ENCODE measurements at places on chromosomes 12 and 14.

GRCh38 chr12:51636986-51637385, 46.0 kb downstream of the SCN8A start:
- no peak for DNase-seq

- no peak for DNase-seq
Measured at GRCh38 chr12:124623344-124624035, 56.1 kb upstream of the NCOR2 start.

DNA sequence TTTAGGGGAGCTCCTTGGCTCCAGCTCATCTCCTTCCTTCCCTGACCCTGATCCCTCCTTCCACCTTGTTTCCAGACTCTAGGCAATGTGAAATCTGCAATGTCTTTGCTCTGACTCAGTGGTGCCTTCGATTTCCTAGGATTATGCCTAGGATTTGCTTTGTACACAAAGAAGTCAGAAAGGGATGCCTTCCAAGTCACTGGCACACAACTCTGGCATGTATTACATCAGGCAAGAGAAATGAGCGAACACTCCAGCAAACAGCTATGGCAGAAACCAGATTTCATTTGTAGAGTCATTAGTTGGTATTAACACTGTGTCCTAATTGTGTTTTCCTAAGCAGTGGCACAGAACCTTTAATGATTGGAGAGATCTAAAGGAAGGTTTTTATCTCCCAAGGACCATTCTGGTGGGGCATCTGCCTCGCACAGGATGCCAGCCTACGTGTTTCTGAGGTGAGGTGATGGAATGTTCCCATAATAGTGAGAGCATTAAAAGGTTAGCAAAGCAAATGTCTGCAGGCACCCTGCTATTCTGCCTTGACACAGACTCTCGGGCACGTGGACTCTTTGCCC, 84.9 kb downstream of the WSCD2 start:
- no peak for DNase-seq

DNA sequence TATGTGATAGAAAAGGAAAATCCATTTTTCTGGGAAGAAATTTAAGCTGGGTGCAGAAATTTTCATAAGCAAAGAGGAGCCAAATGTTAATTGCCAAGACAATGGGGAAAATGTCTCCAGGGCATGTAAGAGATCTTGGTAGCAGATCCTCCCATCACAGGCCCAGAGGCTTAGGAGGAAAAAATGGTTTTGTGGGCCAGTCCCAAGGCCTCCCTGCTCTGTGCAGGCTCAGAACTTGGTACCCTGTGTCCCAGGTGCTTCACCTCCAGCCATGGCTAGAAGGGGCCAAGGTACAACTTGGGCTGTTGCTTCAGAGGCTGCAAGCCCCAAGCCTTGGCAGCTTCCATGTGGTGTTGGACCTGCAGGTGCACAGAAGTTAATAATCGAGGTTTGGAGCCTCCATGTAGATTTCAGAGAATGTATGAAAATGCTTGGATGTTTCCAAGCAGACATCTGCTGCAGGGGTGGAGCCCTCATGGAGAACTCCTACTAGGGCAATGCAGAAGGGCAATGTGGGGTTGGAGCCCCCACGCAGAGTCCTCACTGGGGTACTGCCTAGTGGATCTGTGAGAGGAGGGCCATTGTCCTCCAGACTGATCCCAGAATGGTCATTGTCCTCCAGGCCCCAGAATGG, 77.7 kb upstream of the ATP2B1 start:
- DNase-seq, result no peak

GRCh38 chr14:60508707-60509437, at the start of gene SIX6:
Gene SIX6 (plus strand): TSS chr14:60509146. CDS start chr14:60509399, 253 bp downstream.
- no peak for DNase-seq

DNA sequence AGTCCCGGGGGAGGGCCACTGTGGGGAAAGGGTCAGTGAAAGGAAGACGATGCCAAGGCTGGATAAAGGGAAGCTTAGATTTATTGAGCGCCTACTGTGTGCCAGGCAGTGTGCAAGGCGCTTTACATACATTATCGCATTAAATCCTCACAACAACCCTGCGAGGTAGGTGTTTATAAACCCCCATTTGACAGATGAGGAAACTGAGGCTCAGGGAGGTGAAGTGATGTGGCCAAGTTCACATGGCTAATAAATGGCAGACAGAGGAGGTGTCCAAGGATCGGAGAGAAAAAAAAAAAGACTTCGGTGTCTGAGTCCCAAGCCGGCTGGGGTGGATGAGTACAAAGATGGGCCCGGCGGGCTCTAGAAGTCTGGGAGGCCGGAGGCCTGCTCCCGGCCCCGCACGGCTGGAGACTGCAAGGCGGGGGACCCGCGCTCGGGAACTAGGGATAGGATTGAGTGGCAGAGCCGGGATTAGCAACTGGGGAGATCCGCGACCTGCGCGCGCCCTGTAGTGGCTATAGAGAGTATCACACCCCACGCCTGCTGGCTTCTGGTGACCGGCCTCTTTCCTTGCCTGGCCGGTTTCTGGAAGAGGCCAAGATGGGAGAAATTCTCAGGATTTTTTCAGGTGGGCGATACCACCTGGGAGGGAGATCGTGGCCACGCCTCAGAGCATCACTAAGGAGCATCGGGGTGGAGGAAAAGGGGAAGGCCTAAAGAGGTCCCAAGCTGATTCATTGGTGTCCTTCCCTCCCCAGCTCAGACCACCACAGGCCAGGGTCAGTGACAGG, 3.9 kb downstream of the DDN start:
- no peak for DNase-seq

- DNase-seq, result no peak
Measured at GRCh38 chr14:68638141-68638999, 154.5 kb downstream of the ZFP36L1 start.

DNA sequence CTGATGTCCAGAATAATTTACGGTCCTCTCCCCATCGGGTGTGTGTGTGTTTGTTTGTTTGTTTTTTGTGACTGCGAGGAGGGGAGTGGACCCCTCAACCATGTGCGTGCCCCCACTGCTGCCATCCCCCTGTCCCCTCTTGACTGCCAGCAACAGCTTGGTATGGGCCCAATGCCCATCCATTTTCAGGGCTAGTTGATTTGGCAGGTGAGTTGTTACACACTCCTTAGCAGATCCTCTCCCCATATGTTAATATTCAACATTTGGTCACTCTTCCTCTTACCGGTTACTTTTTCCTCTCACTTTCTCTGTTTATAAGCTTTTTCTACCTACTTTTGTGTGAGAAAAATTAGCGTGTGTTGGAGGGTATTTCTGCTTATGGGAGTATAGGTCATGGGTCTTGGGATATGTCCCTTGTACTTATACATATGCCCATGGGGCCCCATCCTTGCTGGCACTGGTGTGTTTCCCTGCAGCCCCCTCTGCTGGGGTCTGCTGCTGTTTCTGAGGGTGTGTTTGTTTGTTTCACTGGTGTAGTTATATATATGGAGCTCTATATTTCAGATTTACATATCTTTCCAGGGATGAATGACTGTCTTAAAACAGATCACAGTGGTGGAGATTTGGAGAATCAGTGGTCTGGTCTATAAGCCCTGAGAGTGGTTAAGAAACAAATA, 33.8 kb downstream of the ZFHX2 start:
- no peak for DNase-seq

DNA sequence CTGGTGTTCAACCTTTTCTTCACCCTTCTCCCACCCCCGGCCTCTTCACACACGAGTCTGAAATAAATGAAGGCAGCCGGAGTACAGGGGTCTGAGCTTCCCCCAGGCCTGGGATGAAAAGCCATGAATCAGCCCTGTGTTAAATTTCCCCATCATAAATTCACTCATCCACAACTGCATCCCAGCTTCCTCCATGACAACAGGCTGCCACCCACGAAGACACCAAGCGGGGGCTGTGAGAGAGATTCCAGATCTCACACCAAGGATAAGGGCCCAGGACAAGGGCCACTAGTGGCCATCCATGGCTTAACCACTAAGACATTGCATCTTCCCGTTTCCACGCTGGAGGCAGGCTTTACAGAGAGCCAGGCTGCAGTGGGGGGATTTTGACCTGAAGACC, 93.9 kb upstream of the NCOR2 start:
- no peak for DNase-seq

DNA sequence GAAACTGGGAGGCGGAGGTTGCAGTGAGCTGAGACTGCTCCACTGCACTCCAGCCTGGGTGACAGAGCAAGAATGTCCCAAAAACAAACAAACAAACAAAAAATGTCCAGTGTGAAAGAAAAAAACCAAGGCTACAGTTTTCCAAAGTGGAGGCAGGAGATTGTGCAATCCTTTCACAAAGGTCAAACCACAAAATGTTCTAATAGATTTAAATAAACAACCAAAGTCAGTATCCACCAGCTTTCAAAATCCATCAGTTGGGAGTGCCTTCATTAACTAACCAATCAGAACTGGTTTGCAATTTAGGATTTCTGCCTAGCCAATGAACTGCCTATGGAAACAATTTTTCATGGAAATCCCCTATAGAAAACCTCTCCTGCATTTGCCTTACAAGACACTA, 52.3 kb upstream of the TRIM9 start:
- DNase-seq, result no peak

DNA sequence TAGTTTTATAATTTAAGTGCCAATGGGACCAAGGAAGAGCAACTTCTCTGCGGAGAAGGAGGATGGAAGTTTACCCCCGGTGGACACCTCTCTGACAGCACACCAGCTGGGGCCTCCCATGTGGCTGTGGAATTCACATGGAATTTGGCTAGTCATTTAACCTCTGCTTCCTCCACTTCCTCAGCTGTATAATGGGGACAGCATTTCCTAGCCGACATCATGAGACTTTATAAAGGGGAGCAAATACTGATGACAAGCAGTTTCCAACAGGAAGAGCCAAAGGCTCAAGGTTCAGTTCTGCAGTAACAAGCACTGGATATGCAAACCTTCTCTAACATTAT, 7.5 kb downstream of the DUSP6 start:
- no peak for DNase-seq

- DNase-seq, result no peak
Measured at GRCh38 chr12:68977335-68977734, 44.4 kb upstream of the CPM start.

GRCh38 chr12:116299064-116299463, 21.6 kb upstream of the MED13L start:
- DNase-seq, result no peak

DNA sequence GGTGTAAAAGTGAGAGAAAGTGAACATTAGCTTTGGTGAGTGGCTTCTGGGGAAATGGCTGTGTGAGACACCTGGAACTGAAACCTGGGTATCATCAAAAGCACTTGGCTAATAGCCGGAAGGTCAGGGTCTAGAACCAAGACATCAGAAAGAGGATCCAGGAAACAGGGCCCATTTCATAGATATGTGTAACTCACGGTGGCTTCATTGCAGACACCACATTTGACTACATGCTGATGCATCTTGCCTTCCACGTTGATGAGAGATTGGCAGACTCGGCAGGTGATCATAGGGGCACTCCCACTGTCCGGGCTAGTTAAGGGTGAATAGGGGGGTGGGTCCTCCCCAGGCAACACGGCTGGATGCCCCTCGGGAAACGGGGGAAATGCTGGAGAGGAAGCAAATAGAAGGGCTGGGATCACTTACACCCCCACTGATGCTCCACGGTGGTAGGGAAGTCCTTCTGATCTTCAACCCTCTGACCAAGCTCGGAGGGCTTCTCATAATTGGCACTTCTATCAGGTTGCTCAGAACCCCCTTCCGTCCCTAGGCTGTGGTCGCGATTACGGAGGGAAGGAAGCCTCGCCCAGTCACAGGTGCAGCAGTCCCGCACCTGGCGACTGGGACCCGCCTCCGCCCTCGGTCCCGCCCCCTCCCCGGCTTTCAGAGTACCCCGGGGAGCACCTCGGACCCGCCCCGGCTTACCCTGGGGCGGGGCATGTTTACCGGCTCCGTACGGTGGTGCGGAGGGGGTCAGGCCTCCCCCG, 593 bp downstream of the PIP4P1 start:
- DNase-seq, result no peak

GRCh38 chr12:50248411-50248810, 34.9 kb downstream of the LIMA1 start:
- no peak for DNase-seq

DNA sequence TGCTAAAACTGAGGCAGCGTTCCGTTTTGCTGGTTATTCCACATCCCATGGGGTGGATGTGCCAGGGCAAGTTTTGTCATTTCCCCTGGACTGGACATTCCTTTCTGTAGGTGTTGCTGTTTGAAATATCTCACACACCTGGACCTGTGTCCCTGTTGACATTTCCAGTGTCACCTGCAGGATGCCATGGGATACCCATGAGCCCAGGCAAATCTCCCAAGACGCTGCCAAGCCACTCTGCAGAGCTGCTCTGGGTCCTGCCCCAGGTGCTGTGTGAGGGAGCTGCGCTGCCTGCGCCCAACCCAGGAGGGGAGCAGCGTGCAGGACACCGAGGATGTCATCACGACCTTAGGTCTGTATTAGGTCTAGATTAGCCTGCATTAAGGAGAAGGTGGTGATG, 5.2 kb upstream of the PACS2 start:
- DNase-seq, result no peak

DNA sequence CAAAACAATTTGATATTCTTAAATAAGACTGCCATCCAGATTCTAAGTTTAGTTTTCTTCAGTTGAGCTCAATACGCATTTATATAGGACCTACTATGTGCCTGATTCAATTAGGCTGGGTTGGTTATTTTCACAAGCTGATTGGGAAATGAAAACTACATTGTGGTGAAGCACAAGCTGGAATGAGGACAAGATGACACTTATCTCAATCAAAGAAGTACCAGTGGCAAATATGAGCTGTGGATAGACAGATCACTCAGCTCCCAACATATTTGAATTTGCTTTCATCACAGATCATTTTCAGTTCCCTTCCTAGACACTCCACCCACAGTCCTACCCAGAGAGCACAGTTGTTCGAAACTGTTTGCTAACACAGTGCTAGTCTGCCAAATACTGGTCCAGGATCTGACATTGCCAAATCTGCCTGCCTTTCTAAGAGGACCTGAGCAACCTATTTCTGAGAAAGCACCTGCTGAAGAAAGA, 74.7 kb downstream of the LLPH start:
- DNase-seq, result no peak

- DNase-seq, result no peak
Measured at GRCh38 chr14:52366796-52367315, 52.7 kb downstream of the PTGER2 start.

- no peak for DNase-seq
Measured at GRCh38 chr14:29650554-29651269, 276.9 kb downstream of the PRKD1 start.

DNA sequence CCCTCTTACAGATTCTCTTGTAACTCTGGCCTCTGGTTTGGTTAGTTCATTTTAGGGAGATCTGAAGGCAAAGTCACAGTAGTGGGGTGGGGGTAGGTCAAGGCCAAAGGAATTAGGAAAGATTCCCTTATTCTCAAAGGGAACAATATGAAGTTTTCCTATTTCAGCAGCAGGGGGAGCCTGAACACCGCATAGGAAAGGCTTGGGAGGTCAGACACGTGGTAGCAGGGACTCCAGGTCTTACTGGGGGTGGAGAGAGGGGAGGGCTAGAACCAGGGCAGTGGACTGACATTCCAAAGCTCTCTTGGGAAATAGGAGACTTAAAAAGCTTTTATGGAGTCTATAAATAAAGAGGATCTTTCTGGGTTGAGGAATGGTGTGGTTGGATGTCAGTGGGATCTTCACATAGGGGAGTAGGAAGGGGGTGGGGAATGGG, 1.3 kb downstream of the ZC3H10 start:
- peak; percentile 15 for DNase-seq

GRCh38 chr12:56522411-56523193, 982 bp downstream of the RBMS2 start:
- DNase-seq, result no peak

GRCh38 chr12:49190974-49191373, 2.1 kb upstream of the TUBA1A start:
- no peak for DNase-seq
